Bladder microvascular endothelial cell (primary cell): ENCODE measurements at places on chromosomes 12 and 14. TPM values are rescaled to one million over a fixed set of nuclear protein-coding genes. Genes with fewer than 3 reads are reported as not detected.

Gene ANKRD33
- 0.16 TPM in 1 of 2 replicates, not detected in the other for total RNA-seq

Gene CD69
- total RNA-seq = 0.97 and 3.7 TPM in 2 replicates

Gene C1R
- 1.0 and 4.0 TPM in 2 replicates for total RNA-seq

Gene NR1H4
- not detected in 2 replicates for total RNA-seq
